ENCODE measurements at places on chromosomes 4 and X.

- no peak for DNase-seq
These were observed 98.6 kb downstream of the MGST2 start for GRCh38 chr4:139764182-139764581.

DNA sequence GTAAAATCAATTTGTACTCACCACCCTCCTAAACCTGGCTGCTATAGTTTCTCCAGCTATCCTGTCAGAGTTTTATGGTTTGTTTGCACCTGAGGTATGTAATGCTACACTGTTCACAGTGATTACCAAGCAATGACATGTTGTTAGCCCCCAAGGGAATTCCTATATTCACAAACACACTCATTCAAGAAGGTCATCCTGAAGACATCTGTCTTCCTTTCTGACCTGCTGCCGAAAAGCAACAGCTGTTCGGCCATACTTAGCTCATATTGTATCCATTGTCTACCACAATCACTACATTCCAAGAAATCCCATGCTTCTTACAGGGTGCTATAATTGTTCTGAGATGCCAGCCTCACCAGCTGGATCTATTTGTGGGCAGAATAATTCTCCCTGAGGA is 160.1 kb upstream of the GYPA start:
- DNase-seq: no peak

DNA sequence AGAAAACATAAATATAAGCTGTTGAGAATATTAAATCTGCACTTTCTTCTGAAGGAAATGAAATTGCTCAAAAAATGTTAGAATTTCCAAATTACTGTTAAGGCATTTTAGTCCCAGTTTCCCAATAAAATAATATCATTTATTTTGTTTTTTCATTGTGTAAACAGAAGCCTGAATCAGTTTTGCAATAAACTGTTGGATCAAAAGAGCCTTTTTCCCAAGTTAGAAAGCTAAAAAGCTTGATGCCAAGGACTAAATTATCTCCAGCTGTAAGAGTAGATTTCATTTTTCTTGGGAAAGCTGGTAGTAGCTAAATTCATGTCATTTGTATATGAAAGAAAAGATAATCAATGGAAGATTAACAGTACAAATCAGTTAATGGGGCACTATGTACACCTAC is 95.8 kb downstream of the RNF150 start:
- no peak for DNase-seq

GRCh38 chr4:163269869-163270268 is 62.5 kb downstream of the NPY1R start:
- DNase-seq: no peak

DNA sequence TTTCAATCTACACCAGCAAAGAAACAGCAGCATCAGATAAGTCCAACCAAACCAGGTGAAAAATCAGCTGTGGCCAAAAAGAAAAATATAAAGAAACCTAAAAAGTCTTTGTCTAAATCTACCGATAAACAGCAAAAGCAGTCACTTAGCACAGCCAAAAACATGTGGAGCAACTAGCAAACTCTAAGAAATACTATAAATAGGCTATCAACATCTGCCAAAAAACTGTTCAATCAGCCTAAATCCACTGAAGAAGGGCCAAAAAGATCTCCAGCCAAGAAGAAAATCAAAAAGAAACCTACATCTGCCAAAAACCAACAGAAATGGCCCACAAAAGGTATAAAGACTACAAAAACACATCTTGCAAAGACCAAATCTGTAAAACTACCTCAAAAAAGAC is 36.7 kb upstream of the CABS1 start:
- DNase-seq: no peak

GRCh38 chr4:3649491-3649890 is 116.7 kb upstream of the ADRA2C start:
- no peak for DNase-seq

DNA sequence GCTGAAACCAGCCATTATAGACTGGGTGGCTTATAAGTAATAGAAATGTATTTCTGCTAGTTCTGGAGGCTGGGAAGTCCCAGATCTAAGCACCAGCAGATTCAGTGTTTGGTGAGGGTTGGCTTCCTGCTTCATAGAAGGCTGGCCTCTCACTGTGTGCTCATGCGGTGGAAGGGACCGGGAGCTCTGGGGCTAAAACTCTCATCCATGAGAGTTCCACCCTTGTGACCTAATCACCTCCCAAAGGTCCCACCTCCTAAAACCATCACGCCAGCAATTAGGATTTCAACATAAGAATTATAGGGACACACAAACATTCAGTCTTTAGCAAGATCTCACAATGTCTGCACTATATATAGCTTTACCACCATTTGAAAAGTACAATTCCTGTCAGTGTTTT is 215.2 kb downstream of the CBR4 start:
- peak; percentile 64 for DNase-seq

DNA sequence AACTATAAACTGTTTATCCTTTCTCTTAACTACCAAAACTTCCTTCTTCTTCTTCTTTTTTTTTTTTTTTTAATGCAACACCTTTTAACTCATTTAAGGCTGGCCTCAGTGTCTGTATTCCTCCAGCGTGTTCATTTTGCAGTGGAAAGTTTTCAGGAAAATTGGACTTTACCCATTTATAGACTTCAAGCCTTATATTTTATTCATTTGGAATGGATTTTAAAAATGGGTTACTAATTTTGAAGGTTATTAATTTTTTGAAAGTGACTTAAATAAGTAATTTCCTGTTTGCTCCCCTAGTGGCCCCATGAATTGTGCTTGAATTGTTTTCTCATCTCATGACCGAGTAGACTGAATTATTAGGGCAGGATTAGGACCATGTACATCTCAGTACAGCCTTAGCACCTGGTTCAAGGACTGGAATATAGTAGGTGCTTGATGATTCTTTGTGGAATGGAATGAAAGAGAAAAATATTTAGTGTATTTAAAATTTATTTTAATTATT is 282.7 kb downstream of the ANKRD50 start:
- no peak for DNase-seq

GRCh38 chrX:38881066-38881465 is 79.8 kb downstream of the MID1IP1 start:
- no peak for DNase-seq

DNA sequence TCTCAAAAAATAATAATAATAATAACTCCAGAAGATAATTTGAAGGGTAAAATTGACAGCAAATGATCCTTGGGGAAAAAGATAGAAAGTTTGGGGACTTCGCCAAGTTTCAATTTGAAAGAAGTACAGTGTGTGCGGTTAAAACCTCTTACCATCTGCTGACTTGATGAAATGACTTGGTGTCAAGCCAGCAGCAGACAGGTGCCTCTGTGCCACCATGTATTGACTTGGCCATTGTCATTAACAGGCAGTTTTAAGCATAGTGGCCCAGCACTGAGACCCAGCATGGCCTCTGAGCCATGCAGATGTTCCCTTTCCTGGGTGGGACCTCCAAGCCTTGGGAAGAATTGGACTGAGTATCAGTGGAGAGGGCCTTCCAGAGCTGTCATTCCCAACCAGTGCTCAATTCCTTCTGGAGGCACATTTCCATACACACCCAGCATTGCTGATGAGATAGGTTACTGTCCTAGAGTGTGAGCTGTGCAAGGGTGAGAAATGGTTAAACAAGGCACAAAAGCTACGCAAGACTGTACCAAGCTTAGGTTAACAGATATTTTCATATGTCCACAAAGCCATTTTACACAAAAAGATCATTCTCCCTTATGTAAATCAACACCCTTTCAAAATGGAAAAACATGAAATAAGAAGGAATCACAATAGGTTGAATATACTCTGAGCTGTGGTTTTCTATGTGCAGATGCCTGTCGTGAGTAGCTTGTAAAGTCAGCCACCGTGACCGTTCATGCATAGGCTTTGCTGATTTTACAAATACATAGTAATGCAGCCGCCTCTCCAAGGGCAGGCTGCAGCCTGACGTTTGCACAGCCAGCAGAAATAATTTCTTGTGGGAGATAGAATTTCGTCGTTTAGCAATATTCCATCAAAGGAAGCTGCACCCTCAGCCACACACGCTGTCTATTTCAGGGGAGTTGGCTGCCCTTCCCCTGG is 59.4 kb upstream of the FBXW7 start:
- no peak for DNase-seq

DNA sequence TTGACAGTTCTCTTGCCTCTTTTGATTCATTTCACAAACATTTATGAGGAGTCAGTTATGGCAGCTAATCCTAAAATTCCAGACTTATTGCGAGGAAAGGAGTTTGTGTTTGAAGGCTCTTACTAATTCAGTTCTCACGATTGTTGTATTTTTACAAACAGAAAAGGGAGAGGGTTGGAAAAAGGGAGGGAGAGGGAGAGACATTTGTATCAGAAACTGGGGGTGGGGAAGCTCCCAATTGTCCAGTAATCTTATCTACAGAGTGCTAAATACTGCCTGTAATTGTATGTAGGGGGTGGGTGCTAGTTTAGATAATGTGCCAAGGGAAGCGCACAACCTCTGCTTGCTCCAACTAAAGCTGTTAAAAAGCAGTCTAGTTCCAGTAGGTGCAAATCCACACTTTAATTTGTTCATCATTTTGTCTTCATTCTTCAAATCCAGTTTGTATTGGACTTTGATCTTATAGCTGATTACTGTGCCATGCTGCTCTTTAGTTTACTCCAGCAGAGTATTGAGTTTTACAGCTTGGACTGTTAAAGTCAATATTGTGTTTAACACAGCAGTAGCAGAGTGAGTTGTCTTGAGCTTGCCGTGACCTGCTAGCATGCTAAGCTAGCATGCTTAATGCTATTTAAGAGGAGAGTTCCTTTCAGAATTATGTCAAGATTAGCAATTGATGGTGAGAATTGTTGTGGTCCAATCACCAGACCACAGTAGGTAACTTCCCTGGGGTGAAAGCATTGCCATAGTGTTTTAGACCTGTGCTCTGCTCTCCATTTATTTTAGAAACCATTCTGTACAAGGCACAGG is 13.9 kb downstream of the FNIP2 start:
- DNase-seq: no peak

- DNase-seq: peak; percentile 66
These were observed 181.3 kb downstream of the SOWAHB start for GRCh38 chr4:76716658-76717057.

DNA sequence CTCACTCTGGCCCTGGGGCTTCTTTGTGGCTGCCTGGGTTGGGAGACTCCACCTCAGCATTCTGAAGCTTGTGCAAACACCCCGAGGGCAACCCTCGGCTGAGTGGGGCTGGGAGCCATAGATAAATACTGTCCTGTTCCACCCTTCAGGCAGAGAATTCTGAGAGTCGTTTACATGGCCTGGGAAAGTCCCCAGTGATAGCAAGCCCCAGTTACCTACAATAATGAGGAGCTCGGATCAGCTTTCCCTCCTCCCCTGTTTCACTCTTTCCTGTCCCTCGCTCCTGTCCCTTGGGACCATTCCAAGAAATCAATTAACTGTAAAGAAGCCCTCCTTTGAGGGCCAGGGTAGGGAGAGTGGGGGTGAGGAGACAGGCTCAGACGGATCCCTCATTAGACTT is 31.6 kb upstream of the DDX3X start:
- DNase-seq: no peak

- no peak for DNase-seq
These were observed 136.1 kb upstream of the WDFY3 start for GRCh38 chr4:85102606-85103005.

GRCh38 chrX:9282325-9282724 is 182.5 kb upstream of the TBL1X start:
- DNase-seq: peak; percentile 75

- DNase-seq: no peak
These were observed 76.7 kb upstream of the SLC4A4 start for GRCh38 chr4:71262161-71262560.
